ENCODE measurements at places on chromosomes 16 and 17.

- no peak for DNase-seq
Observed at GRCh38 chr17:74024871-74025531, 178.5 kb upstream of the RPL38 start.

DNA sequence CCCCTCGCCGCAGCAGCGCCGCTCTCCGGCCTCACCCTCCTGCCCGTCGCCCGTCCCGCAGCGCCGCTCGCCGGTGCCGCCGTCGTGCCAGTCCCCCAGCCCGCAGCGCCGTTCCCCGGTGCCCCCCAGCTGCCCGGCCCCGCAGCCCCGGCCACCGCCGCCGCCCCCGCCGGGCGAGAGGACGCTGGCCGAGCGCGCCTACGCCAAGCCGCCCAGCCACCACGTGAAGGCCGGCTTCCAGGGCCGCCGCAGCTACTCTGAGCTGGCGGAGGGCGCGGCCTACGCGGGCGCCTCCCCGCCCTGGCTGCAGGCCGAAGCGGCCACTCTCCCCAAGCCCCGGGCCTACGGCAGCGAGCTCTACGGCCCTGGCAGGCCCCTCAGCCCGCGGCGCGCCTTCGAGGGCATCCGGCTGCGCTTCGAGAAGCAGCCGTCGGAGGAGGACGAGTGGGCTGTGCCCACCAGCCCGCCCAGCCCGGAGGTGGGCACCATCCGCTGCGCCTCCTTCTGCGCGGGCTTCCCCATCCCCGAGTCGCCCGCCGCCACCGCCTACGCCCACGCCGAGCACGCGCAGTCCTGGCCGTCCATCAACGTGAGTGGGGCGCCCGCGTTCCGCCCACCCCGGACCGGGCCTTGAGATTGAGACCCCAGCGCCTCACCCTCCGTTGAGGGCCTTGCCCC lies 15.0 kb downstream of the TBKBP1 start:
- DNase-seq: no peak

DNA sequence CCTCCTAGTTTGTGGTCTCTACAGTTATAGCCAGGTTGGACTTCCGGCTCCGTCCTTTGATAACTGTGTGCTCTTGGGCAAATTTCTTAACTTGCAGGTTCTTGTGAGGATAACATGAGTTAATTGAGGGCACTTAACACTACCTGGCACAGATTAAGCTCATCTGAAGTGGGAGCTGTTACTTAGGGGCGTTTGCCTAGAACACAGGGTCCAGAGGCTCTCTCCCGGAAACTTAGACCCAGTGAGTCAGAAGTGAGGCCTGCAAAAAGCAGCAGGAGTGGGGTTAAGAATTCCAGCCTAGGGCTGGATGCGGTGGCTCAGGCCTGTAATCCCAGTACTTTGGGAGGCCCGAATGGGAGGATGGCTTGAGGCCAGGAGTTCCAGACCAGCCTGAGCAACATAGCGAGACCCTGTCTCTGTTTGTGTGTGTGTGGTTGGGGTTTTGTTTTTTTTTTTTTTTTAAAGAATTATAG lies 1.4 kb downstream of the MVP start:
- no peak for DNase-seq

DNA sequence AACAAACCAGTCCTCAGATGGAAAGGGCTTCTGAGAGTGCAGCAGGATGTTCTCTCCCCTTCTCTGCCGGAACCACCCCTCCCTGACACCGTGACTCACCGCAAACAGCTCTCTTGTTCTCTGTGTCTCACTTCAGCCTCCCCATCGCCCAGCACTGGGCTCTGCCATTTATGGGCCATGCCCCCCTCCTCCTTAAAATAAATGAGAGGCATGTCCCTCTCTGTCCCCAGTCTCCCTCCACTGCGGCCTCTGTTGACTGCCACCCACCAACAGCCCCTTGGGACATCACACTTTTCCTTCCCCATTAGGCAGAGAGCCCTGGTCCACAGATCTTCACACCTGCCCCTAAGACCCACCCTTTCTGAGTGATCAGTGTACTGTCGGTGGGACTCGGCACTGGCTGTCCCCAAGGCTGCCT lies 6.3 kb downstream of the CCDC102A start:
- DNase-seq: peak; percentile 52

GRCh38 chr16:51321251-51321650 lies 170.2 kb upstream of the SALL1 start:
- no peak for DNase-seq

DNA sequence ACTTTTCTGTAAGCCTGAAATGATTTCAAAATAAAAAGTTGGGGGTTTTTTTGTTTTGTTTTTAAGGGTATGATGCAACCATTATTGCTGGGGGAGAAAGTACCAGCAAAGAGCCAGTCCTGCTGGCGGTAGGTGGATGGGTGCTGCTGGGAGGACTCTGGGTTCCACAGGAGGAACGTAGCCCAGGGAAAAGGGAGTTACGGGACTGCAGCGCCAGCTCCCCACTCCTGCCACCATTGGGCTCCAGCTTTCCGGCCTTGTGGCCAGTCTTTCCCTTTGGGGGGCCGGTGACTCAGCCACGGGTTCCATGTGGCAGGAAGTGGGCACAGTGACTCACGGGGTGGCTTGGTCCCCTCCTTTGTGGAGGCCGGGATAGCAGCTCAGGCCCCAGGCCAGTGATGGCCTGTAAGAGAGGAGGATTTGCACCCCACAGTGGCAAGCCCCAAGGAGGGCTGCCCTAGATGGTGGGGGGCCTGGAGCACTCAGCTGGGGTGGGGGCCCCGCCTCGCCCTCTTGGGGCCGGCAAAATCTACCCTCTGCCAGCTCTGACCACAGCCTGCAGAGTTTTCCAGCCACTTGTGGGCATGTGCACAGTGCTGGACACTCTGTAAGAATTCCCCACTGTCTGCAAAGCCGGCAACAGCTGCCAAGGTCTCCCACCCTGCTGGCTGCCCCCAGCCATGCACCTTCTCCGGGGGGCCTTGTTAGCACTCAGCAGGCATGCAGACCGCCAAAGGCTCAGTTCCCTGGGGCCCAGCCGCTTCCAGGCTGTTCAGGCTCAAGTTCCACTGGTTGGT lies 30.4 kb downstream of the SOCS3 start:
- no peak for DNase-seq

DNA sequence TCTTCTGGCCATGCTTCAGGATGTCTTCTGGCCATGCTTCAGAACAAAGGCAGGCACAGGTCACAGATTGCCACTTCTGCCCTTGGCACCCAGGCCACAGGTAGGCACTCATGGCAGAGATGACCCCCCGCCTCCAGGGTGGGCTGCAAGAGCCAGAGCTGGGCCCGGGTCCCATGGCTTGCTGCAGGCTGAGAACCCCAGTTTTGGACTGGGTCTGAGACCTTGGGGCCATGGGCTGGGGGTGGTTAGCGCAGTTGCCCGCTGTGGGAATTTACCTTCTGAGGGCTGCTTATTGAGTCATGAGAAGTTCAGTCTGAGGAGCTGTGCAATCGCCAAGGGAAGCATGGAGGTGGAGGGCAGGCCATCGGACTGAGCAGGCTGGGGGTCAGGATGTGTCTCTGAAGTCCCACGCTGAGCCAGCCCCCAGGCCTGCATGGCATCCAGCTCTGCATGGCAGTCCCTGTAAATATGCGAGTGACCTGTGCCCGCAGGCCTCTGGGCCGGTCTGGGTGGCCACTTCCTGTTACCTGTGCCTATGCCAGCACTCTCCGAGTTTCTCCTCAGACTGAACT lies 1.7 kb downstream of the ANKRD13B start:
- no peak for DNase-seq

DNA sequence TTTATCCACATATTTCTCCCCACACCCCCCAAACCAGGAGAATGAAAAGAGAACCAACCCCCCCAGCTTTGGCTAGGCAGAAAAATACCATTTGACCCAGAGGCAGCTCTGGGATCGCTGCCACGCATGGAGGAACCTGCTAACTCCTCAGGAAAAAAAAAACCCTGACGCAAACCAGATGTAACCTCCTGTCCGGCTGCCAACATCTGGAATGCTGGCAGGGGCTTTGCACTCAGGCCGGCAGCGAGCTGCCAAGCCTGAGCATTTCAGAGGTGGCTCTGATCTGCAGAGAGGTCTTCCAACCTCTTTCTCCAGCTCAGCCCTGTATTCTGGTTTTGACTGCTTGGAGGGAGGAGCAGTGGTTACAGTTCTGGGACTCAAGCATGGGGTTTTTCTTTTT lies 8.2 kb downstream of the IGFBP4 start:
- DNase-seq: no peak

Measured in stimulated activated CD8-positive, alpha-beta memory T cell treated with anti-CD3 and anti-CD28 coated beads, Interleukin-4, amount 100 ng/mL, for 4 hours (primary cell).